ENCODE measurements at places on chromosomes 3 and 15.

DNA sequence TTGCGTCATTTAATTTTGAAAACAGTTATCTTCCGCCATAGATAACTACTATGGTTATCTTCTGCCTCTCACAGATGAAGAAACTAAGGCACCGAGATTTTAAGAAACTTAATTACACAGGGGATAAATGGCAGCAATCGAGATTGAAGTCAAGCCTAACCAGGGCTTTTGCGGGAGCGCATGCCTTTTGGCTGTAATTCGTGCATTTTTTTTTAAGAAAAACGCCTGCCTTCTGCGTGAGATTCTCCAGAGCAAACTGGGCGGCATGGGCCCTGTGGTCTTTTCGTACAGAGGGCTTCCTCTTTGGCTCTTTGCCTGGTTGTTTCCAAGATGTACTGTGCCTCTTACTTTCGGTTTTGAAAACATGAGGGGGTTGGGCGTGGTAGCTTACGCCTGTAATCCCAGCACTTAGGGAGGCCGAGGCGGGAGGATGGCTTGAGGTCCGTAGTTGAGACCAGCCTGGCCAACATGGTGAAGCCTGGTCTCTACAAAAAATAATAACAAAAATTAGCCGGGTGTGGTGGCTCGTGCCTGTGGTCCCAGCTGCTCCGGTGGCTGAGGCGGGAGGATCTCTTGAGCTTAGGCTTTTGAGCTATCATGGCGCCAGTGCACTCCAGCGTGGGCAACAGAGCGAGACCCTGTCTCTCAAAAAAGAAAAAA, 1.2 kb downstream of the B2M start:
- peak; percentile 60 for DNase-seq

- no peak for DNase-seq
Observed at GRCh38 chr3:182243625-182244024, 531.9 kb downstream of the SOX2 start.

- DNase-seq = no peak
Observed at GRCh38 chr15:74630284-74631086, 14.8 kb downstream of the CLK3 start.

DNA sequence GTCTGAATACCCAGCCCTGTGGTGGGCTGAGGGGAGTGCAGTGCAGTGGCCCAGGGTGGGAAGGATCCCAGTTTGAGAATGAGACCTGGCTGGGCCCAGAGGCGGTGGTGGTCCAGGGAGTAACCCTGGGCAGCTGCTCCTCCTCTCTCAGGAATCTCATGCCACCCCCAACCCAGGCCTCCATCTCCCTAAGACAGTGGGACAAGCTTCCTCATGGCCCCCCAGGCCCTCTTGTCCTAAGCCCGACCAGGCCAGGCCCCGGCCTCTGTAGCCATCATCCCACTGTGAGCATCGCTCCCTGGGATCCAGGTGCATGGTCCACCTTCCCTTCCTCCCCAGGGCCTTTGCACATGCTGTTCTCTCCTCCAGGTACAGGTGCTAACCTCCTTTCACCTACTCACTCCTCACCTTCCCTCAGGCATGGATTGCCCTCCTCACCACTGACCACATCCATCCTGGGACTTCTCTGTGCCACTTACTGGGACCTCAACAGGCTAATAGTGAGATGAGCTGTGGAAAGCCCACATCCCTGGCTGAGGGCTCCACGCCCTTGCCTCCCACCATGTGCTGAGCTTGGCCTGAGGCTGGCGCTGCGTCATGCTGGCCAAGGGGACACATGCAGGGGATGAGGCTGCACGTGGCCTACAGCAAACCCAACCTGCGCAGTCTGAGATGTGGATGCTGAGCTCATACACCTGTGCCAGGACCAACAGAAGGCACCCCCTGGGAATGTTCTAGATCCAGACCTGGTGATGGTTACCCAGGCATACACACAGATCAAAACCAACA, 9.9 kb downstream of the CHDH start:
- no peak for DNase-seq

GRCh38 chr3:45665101-45665572, 24.1 kb upstream of the SACM1L start:
- peak; percentile 63 for DNase-seq

DNA sequence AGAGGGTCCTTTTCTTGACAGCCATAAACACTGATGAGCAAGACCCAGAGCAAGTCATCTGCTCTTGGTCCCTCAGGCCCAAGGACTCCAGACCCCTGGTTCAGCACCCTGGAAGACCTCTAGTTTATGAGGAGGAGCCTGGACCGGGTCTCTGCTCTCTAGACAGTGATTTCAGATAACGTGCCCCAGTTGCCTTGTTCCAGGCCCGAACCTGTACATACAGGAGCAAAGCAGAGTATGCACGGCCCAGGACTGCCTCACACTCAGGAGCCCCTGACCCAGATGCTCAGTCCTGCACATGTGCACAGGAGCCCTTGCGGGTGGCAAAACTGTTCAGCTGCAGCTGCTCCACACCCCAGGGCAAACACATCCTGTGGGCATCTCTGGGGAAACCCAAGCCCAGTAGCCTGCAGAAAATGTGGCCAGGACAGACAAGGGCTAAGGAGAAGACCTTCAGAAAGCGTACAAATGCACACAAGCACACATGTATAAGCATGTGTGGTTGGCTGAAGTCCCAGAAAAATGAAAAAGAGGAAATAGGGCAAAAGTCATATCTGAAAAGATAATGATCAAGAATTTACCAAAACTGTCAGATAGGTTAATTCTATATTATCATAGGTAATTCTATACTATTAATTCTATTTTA, 59.9 kb upstream of the CORO2B start:
- no peak for DNase-seq

GRCh38 chr3:188672840-188673239, 498.9 kb upstream of the TPRG1 start:
- no peak for DNase-seq

- no peak for DNase-seq
Observed at GRCh38 chr3:9415485-9416138, 18.2 kb downstream of the SETD5 start.
